Activated T-helper 9 cell treated with anti-CD3 and anti-CD28 coated beads, Interleukin-2, amount 50 U/mL, for 16 hours (primary cell): ENCODE measurements at places on chromosomes 2 and 18.

DNA sequence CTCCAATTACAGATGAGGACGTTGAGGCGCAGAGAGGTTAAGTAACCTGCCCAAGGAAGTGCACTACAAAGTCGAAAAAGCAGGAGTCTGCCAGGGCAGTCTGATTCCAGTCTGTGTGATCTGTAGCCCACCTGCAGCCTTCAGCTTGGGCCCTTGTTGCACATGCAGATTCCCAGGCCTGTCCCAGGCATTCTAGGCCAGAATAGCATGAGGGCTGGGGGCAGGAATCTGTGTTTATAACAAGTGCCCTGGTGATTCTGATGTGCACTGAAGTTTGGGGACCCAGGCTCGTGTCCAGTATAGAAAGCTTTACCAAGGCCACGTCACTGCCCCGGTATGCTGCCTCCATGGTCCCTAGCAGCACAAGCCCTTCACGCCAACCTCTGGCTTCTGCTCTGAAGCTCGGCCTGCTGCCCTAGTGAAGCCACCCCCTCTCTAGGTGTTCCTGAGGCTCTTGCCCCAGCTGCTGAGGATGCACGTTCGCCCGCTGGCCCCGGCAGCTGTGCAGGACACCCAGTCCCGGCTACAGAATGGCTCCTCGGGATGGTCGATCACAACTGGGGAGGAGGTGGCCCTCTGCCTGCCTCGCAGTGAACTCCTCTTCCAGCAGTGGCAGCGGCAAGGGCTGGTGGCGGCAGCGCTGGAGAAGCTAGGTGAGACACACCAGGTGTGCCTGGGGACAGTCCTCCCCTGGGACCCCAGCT, 4.6 kb downstream of the CHRNG start:
- no peak for DNase-seq

DNA sequence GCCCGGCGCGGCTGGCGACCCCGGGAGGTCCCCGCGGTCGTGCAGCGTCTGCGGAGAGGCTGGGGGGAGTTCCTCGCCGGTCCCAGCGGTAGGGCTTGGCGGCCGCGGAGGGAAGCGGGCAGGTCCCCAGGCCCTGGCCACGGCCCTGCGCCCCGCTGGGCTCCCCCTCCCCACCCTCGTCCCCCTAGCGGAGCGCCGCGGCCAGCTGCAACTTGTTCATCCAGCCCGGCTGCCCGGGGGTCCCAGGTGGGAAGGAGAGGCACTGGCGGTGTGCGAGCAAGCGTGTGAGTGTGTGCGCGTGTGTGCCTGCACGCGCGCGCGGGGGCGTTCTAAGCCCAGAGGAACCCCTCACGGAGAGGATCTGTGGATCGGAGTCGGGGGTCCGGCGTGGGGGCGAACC, 1.3 kb downstream of the PTPRM start:
- DNase-seq, result no peak

- DNase-seq, result no peak
These were observed 276.3 kb downstream of the RND3 start for GRCh38 chr2:150211164-150211631.

DNA sequence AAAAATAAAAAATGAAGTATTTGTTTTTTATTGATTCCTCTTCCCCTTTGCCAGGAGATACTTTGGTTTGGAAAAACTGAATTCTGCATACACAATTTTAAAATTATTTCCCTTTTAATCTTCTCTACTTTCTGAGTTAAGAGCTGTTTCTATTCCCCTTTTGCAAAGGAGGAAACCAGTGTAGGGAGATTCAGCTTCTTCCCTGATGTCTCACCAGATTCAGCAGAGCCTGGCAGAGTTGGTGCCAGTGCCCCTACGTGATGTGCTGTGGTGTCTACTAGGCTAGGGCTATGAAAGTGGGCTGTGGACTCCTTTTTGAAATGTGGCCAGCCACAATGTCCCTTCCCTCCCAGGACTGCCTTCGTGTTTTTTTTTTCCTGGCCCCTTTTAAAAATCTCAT, 2.4 kb downstream of the RPE start:
- no peak for DNase-seq

DNA sequence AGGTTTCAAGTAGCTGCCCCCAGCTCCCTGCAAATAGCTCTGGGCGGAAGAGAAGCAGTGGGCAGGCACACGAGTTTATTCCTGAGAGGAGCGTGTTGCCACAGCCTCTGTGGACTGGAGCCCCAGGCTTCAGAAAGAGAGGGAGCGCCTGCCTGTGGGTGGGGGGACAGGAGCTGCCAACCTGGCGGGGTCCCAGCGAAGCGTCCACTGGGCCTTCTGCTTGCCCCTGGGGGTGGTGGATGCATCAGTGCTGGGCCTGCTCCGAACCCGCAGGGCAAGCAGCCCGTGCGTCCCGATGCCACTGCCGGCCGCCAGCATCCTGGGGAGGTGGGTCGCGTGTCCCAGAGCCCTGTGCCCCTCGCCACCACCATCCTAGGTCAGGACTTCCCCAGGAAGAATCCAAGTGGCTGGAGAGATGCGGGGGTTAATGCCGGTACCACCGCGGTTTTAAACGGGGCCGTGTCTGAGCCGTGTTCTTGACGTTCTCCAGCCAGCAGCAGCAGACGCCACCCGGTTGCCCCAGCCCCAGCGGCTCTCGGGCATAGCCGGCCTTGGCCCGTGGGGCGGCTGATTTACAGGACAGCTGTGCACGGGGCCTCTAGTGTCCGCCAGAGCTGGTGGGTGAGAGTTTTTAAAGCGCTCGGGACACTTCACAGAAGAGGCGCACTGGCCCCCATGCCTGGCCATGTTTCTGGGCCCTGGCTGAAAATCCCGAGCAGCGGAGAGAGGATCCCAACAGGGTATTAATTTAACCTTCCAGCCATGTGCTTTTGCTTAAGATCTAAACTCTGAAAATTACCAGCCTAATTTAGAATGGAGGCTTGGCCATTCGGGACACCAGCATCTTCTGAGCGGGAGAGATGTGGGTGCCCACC, 84.7 kb downstream of the NFATC1 start:
- no peak for DNase-seq

DNA sequence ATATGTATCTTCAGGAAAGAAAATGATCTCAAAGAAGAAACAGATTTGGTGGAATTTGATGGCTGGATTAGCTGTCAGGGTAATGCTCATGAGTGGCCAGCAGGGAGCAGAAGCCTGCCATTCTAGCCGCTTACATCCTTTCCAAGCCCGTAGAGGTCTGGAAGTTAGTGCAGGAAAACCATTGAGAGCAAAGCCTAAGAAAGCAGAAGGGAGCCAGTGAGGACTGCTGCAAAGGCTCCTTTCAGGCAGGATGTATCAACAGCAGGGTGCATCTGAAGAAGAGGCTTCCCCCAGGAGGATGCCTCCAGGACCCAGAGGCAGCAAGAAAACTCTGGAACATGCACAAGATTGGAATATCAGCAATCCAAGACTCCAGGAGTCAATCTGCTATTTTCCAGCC, 22.9 kb upstream of the LBH start:
- DNase-seq, result no peak

GRCh38 chr2:81672516-81672915, 1368.0 kb upstream of the LRRTM1 start:
- DNase-seq, result no peak

DNA sequence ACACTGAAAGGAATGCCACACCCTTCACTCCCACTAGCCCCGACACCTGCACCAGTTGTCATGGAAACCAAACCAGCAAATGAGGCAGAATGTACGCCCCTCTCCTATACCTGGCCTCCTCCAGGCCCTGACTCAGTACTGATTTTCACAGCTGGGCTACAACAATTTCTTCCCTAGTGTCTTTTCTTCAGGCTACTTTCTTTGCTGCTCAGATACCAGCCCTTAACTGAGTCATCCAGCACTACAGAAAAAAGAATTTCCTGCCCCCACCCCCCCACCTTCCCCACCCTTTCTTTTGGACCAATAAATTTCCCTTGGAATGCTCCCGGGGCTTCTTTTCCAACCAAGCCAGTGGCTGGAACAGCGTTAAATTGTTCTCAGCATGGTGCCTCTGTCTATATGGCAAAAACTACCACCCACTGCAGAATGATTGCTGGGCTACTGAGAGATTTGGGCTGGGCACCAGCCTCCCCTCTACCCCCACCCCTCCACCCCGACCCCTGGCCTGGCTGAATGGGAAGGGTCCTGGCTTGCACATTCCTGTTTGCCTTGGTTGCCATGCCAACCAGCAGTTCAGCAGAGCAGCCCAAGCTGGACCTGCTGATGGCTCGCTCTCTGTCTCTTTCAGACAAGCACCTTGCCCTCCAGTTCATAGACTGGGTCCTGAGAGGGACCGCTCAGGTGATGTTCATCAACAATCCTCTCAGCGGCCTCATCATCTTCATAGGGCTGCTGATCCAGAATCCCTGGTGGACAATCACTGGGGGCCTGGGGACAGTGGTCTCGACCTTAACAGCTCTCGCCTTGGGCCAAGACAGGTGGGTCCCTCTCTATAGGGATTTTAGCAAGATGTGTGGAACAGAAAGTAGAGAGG, 11.3 kb downstream of the SLC14A2 start:
- DNase-seq, result no peak

GRCh38 chr2:74646201-74646600, 1.9 kb downstream of the M1AP start:
- no peak for DNase-seq

- no peak for DNase-seq
These were observed 29.6 kb downstream of the ARHGAP15 start for GRCh38 chr2:143158551-143159485.

DNA sequence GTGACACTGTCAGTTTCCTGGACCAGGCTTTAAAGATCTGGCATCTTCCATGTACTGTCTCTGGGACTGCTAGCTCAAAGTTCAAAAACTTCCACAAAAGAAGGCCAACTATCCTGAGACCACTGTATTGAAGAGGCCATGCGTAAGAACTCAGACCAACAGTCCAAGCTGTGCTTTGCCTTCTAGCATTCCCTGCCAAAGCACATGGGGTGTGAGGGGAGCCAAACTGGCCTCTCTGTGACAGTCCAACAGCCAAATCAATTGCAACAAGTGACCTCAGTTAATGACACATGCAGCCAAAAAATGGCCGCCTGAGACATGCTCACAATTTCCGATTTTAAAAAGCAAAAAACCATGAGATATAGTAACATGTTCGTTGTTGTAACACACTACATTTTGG, 160.3 kb upstream of the CDH19 start:
- DNase-seq, result no peak
